Ascending aorta (tissue), 2 donors: ENCODE measurements at places on chromosomes 2 and 18.

GRCh38 chr2:58688813-58689212 lies 447.7 kb upstream of the FANCL start:
- DNase-seq = no peak

DNA sequence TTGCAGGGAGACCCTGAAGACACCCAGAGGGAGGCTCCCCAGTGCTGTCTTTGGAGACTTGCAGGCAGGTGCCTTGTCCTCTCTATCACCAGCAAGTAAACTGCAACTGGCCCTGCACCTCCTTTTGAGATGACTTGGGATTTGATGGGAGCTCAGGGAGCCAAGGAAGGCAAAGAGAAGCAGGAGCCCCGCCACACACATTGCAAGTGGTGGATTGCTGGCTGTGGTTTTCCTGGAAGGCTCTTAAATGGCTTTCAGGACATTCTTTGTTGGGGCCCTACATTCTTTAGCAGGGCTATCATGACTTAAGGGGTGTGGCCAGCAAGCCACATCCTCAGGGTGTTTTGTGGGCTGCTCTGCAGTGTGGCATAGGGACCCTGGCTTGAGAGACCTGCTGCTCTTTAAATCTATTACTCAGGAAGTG lies 39.9 kb upstream of the CDC42EP3 start:
- DNase-seq = no peak

- DNase-seq = no peak
Measured at GRCh38 chr2:60334610-60335009, 218.8 kb downstream of the BCL11A start.

GRCh38 chr2:70907130-70908057 lies 28.3 kb upstream of the ATP6V1B1 start:
- peak; percentile 60 for DNase-seq

DNA sequence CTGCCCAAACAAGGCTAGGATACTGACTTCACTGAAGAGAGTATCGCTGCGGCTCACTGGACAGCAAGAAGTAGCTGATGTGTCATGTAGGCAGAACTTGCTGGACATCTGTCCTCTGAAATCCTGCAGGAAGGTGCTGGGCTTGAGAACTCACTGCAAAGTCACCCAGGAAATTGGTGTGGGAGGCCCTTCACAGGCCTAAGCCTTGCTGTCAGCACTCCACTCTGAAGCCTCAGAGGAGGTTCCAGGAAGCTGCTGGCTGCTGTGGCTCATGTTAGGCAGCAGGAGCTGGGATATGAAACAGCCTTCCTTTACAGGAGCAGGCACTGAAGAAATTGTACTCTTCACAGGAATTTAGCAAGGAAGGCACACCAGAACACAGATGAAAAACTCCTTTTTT lies 88.3 kb upstream of the CCDC68 start:
- DNase-seq = no peak

DNA sequence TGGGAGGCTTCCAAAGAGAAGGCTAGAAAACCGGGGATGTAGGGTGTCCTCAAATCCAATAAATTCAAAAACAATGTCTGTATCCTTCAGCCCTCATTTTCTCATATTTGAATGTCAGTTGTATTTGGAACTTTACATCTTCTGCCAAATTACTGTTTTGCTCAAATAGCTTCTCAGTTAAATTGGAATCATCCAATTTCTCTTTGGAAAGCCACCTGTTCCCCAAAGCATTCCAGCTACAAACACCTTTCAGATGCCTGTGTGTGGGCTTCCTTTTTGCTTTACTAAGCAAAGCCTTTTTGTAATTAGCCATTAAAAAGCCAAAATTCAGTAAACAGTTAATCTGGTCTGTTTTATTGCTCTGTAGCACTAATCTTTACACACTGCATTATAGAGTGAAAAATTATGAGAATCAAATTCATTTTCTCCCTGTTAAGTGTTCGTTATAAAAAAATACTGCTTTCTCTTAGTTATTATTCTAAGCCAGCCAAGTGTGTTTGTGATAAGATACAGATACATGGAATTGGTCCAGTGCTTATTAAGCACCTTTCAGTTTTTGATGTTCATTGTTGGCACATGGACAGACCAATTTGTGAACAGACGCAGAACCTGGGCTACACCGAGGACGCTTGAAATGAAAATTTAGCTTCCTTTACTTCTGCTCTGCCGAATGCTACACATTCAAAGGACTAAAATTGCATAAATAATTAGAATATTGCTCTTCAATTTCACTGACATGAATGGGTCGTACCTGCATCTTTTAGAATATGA lies 151.6 kb downstream of the RTN4 start:
- no peak for DNase-seq

GRCh38 chr18:32867330-32867729 lies 94.5 kb upstream of the KLHL14 start:
- DNase-seq = no peak

DNA sequence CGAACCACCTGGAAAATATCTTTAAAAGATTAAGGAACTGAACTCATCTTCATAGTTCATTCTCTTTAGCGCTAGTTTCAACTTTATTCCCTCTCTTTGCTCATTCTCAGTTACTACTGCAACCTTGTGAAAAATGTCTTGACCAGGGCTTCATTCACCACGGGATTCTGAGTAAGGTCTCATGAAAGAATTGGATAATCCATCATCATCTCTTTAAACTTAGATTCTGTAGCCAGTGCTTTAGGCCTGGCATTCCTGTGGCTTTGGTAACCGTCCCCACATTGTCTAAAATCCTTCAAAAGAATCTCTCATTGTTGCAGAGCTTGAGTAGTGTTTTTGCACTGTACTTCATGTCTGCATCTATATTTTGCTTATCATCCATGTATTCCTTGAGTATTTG lies 229.5 kb downstream of the ETAA1 start:
- DNase-seq = no peak

DNA sequence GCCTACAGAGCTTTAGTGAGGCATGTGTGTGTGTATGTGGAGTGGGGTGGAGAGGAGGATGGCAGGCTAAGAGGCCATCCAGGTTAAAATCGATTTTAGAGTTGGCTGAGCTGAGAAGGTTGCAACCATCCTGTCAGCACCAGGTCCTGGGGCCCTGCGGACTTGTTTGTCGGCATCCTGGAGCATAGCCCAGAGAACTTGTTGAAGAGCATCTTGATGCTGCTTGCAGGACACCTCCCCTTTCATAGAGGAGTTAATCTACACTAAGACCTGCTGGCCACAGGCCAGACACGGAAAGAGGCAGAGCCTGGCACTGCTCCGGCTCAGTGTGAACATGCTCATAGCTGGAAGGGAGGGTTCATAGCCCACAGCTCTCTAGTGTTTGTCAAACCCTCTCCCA lies 72.1 kb upstream of the RGPD5 start:
- DNase-seq = no peak

- DNase-seq = no peak
Measured at GRCh38 chr2:231152800-231153557, 28.1 kb upstream of the HTR2B start.

- DNase-seq = no peak
Measured at GRCh38 chr2:35790292-35790691, 565.3 kb upstream of the CRIM1 start.

- DNase-seq = no peak
Measured at GRCh38 chr2:154455166-154455565, 243.3 kb upstream of the KCNJ3 start.

DNA sequence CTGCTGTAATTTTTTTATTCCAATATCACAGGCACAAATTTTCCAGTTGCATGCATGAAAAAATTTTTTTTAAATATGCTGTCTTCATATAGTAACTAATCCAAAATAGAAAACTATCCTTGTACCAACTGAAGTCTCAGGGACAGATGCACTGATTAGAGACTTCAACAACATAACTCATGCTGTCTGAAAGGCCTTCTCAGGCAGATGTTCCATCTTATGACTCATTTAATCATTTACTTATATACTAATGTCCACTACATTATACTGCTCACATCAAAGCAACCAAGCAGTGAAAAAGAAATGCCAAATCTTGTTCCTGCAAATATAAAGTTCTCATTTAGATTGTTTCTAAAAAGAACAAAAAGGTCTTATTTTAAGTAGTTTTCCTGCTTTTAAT lies 53.1 kb downstream of the OLA1 start:
- no peak for DNase-seq

- DNase-seq = no peak
Measured at GRCh38 chr2:134365356-134365755, 111.5 kb downstream of the MGAT5 start.

- no peak for DNase-seq
Measured at GRCh38 chr2:88698027-88698413, 6.5 kb downstream of the RPIA start.

DNA sequence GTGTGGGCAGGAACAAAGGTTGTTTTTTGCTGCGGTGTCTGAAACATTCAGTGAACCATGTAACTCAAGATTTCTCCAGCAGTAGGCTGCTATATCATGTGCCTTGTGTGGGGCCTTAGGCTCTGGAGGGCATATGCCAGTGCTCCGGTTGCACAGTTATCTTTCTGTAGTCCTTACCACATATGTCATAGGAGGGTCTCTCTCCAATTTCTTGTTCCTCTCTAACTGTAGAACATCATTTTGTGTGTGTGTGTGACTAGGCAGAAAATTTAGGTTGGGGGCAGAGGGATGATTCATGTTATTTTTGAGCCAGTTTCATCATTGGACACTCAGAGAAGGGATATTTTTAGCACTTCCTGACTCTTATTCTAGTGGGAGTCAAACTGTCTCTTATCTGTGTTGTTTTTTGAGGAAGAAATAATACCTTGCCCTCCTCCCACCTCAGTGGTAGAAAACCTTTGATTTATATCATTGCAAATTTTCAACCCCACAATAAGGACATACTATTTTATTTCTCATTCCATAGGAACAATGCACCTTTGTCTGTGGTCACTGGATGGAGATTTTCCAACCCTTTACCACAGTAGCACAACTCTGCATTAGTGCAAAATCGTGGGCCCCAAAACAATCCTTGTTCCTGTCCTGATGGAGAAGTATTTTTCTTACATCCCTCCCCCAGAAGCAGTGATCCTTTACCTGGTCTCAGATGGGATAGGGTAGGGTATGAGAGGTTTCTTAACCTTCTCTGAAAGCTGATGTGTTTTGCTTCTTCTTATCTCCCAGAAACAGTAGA lies 113.9 kb downstream of the CCDC74A start:
- no peak for DNase-seq

DNA sequence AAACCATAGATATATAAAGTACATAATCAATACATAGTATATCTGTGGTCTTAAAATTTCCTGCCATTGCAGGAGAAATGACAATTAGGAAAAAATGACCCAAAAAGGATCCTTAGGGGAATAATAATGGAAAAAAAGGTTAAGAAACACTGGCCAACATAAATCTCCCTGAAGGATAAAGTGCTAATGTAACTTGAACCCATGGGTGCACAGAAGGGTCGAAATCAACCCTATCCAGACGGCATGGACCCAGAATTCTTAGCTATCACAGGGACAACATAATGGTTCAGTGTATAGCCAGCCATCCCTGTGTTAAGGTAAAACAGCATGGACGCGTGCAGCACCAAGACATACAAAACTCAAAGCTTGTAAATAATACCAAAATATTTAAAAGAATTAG lies 150.8 kb downstream of the DYM start:
- no peak for DNase-seq

- no peak for DNase-seq
Measured at GRCh38 chr2:205914213-205915129, 171.5 kb downstream of the INO80D start.

DNA sequence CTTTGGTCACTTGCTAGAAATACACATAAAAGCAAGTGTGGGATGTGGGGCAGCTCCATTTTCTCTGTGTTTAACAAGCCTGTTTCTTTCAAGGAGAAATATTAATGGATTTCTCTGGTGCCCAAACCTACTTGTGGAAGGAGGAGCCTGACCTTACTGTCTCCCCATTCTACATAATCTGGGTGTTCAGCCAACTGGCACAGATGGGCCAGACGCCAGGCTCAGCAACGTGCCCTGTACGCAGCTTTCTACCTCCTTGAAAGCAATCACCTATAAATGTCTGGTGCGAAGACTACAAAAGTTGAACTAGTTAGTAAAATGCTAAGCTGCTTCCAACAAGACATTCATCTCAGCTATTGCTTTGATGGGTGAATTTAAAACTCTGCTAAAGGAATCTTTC lies 33.2 kb upstream of the MYO3B start:
- no peak for DNase-seq

DNA sequence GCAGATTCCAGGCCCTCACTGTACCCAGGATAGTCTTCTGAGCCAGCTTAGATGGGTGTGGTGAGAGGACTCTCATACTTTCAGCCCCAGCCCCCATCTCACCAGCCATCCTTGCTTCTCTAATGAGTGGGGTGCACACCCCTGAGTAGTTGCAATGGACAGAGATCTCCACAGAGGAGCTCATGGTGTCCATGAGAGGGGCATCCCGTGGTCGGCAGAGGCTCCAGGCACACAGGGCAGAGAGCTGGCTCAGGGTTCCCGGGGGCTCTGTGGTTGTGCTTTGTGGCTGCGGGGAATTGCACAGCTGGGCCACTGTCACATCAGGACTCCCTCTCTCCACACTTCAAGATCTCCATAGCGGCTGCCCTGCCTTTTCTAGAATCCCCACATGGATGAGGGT lies 226.0 kb upstream of the PXDN start:
- DNase-seq = no peak

- no peak for DNase-seq
Measured at GRCh38 chr2:231037731-231038482, 584 bp downstream of the C2orf72 start.

DNA sequence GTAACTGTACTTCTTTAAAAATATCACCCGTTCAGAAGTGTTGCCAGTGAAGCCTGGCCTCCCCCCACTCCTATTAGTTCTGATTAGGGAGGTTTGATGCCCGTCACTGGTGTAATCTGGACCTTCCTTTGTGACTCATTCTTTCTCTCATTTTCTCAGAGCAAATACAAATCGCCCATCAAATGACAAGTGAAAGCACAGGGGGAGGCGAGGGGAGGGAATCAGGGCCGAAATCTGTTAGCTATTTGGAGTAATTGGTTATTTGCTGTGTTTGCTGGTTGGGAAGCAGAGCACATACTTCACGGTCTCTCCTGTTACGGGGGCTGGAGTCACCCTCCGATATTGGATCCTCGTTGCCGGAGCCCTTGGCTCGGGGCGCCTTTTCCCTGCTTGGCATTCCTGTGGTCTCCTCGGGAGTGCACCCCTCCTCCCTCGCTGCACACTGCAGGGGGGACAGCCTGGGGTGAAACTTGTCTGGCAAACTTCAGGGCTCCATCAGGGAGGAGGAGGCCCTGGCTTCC lies 178.1 kb downstream of the DYSF start:
- DNase-seq = no peak
